ENCODE measurements at places on chromosomes 3 and 15. TPM values are rescaled to one million over a fixed set of nuclear protein-coding genes. Genes with fewer than 3 reads are reported as not detected.
A peak's percentile ranks its signal among the peaks of the same experiment; 100 is the strongest.

ZNF620 gene
- 2.0 TPM for polyA plus RNA-seq

GRCh38 chr15:64586984-64587383 lies 126.6 kb downstream of the ZNF609 start:
- DNase-seq: no peak

DNA sequence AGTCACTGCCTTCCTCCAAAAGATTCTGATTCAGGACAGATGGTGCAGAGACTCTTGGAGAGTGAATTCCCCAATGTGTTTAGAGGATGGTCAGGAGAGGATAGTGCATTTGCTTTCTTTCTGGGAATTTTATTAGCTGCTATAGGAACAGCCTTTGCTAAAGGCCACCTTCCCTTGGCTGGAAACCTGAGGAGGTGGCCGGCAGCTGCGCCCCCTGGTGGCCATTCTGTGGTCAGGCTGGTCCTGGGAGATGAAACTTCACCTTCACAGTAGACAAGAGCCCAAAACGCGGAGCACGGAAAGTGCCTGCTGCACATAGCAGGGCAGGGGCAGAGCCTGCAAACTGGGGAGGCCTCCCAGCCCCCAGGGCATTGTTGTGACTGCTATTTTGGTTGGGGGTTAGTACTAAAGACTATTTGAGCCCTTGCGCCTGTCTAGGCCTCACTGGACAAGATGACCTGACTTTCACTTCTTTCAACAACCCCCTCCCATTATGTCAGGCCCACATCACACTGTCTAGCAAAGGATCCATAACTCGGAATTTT lies 34.3 kb downstream of the SEC22C start:
- peak; percentile 74 for DNase-seq

GRCh38 chr15:87712211-87712610 lies 544.3 kb downstream of the NTRK3 start:
- no peak for DNase-seq

GRCh38 chr3:113963879-113964278 lies 16.1 kb downstream of the ZDHHC23 start:
- no peak for DNase-seq

SPSB4 gene
- polyA plus RNA-seq: not detected

- DNase-seq: no peak
These were observed 203.9 kb downstream of the NR1D2 start for GRCh38 chr3:24149032-24149431.

- DNase-seq: no peak
These were observed at the start of gene ST8SIA2 for GRCh38 chr15:92393071-92393979. Gene ST8SIA2 (plus strand): TSS chr15:92393881. CDS start chr15:92394065, 184 bp downstream.

DNA sequence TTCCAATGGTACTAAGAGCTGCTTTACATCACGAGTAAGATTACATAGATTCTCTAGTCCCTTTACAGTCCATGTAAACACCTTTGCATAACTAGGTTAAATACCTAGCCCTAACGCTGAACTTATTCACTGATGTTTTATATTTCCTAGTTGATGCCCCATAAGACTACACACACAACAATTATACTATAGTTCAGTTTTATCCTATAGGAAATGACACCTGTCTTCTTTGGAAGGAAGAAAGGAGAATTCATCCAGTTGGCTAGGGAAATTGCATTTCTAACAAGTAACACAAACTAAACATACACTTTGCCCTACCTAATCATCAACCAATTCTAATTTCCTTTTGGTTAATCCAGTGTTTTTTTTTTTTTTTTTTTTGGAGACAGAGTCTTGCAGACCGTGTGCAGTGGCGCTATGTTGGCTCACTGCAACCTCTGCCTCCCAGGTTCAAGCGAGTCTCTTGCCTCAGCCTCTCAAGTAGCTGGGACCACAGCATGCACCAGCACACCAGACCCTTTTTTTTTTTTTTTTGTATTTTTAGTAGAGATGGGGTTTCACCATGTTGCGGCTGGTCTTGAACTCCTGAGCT lies 13.9 kb downstream of the PDE12 start:
- DNase-seq: no peak

DNAJC13 gene
- 9.7 TPM for polyA plus RNA-seq

GRCh38 chr3:115692887-115693524 lies 69.7 kb downstream of the GAP43 start:
- DNase-seq: peak; percentile 79

SEMA3G gene
- 0.07 TPM for polyA plus RNA-seq

DNA sequence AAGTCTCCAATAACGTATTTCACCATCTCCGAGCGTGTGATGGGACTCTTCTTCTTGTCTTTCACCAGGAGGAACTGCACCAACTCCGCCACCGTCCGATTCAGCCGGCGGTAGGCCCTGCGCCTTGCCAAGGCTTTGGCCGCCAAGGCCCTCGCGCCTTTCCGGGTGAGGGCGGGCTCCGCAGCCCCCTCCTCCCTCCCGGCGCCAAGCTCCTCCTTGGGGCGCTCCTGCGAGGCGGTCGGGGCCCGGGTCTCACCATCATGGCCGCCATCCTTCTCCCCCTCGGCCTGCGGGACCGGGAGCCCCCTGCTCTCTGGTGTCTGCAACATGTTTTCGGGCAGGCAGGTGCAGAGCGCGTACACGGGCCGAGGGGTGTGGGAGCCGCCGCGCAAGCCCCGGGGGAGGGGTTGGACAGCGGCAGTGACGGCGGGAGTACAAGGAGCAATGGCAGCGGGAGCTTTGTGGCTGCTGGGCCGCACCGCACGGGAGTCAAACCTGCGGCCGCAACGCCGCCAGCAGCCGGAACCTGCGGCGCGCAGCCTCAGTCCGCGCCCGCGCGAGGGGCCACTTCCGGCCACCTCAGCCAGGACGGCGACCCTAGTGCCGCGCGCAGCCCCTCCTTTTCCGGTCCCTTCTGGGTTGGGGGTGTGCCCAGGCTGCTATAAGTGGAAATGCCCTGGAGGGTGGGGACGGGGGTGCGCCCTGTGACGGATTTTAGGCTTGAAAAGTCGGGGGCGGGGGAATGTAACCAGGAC lies at the start of gene MAGEF1:
TSS of gene MAGEF1 (minus strand) at position 572 of the 755 bp plus-strand sequence. CDS start at position 329, 243 bp downstream.
- peak; percentile 73 for DNase-seq

GRCh38 chr3:43692085-43692855 lies 1.5 kb downstream of the ABHD5 start:
- DNase-seq: peak; percentile 15

GRCh38 chr3:70992562-70993204 lies 590.8 kb downstream of the FOXP1 start:
- no peak for DNase-seq
